GOT3 (cell line): ENCODE measurements at places on chromosomes 13 and 19.

GRCh38 chr13:98345107-98345935 lies 168.3 kb upstream of the RNF113B start:
- DNase-seq: no peak

GRCh38 chr19:7874076-7874896 lies at the start of gene PRR36:
PRR36 (minus strand) TSS chr19:7874390; CDS start chr19:7873689, 701 bp downstream.
- no peak for DNase-seq

GRCh38 chr13:101545521-101545920 lies 93.0 kb downstream of the ITGBL1 start:
- no peak for DNase-seq

GRCh38 chr19:28553764-28554163 lies 659.2 kb downstream of the UQCRFS1 start:
- no peak for DNase-seq

DNA sequence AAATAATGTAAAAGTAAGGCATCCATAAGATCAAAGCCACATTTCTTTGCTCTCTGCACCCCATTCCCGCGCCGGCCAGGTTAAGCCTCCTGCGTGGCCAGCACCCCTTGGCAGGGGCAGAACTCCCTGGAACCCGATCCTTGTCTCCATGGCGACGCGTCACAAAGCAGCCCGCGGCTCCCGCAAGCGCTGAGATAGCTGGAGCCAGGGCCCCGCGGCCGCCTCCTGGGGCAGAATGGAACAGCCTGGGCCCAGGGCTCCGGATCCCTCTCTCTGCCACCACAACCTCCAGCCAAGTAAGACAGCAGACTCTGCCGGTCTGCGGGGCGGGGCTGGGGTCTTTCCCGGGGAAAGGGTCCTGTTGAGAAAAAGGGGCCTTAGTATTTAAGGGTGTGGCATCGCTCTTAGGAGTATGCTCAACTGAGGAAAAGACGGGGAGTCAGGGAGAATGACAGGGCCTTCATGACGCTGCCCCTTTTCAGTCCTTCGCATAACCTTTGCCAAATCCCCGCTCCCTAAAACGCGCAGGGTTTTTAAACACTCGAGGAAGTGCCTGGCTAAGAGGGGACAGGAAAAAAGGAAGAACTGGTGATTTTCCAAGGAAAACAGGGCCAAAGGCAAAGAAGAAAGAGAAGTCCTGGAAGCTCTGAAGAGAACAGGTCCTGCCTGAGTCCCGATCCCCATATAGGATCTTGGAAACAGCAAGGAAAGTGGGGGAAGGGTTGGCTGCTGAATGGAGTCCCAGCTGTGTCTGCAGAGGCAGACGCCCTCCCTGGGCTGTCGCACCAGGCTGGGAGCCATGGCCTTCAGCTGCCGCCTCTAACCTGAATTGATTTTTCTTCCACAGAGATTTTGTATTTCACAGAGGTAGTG lies at the start of gene TEX26:
TSS of gene TEX26 (plus strand) at position 176 of the 873 bp plus-strand sequence. CDS start at position 236, 60 bp downstream.
- DNase-seq: no peak

- DNase-seq: no peak
These were observed 24.1 kb downstream of the SLC25A30 start for GRCh38 chr13:45393941-45394570.

GRCh38 chr19:2381148-2381820 lies 21.2 kb downstream of the TMPRSS9 start:
- no peak for DNase-seq

- no peak for DNase-seq
These were observed 2781.6 kb upstream of the PCDH20 start for GRCh38 chr13:64197232-64197631.

- no peak for DNase-seq
These were observed 2.2 kb downstream of the KBTBD6 start for GRCh38 chr13:41130356-41130755.

- DNase-seq: no peak
These were observed 4.3 kb downstream of the ERCC1 start for GRCh38 chr19:45419396-45419795.

GRCh38 chr13:67063036-67063435 lies 167.1 kb downstream of the PCDH9 start:
- DNase-seq: no peak

GRCh38 chr13:98978280-98978679 lies 416 bp upstream of the DOCK9 start:
- DNase-seq: no peak

GRCh38 chr13:42777467-42777866 lies 3.9 kb upstream of the FAM216B start:
- DNase-seq: no peak

DNA sequence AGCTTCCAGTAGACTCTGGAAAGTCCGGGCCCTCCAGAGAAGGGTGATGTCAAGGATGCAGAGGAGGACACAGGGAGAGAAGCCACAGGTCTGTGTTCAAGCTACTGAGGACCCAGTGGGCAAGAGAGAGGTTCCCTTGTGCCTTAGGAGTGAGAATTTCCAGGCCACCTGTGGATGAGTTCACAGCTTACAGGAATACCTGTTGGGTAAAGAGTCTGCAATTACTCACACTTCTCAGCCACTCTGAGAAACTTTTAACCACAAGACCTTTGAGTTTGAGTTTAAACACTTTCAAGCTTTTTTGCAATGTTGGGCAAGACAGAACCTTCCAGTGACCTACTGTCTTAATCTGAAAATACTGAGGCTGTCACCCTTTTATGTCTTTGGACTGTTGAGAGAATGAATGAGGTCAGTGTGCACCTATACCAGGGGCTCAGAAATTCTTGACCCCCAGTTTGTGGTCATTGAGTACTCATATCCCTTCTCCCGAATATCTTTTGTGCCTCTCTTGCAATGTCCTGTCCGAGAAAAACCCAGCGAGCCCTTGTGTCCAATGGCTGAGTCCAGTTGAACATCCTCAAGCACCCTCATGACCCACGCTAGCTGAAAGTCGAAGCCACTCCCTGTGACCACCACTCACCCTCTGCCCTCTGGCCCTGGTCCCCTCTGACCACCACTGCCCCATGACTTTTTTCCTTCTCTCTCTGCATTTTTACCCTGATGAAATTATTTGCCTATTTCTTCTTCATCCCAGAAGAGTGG lies 368.5 kb upstream of the ZNF507 start:
- DNase-seq: no peak

DNA sequence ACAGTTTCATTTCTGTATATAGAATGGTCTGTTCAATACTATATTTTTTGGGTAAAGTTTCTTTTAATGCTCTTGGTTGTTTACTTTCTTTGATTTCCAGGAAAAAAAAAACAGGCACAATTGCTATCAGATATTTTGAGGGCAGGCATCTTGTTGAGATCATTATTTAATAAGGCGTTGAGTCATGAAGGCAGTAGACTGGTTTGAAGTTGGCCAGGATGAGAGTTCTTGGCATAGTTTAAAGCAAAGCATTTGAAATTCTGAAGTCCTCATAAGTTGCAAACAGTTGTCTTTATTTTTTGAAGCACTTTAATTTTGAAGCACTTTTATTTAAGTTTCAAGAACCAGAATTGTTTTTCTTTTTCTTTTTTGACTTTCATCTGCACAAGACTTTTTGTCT lies 2.6 kb upstream of the ZNF175 start:
- DNase-seq: no peak

GRCh38 chr19:34274827-34275625 lies 20.7 kb downstream of the GARRE1 start:
- DNase-seq: no peak

GRCh38 chr13:61045251-61045650 lies 370.4 kb downstream of the PCDH20 start:
- no peak for DNase-seq

DNA sequence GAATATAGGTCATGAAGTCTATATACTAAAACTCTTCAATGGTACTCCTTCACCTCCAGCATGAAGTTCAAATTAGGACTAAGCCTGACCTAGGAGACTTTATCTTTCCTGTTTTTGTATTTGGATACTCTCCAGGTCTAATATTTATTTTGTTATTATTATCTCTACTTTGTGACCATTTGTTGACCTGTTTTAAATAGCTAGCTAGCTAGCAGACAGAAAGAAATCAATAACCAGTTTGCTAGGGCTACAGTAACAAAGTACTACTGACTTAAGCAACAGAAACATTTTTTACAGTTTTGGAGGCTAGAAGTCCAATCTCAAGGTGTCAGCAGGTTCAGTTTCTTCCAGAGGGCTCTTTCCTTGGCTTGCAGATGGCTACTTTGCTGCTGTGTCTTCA lies 15.1 kb upstream of the DACH1 start:
- no peak for DNase-seq

- DNase-seq: no peak
These were observed 598.0 kb downstream of the EFNB2 start for GRCh38 chr13:105937451-105937850.

GRCh38 chr13:30082391-30082790 lies 225.0 kb downstream of the KATNAL1 start:
- no peak for DNase-seq

DNA sequence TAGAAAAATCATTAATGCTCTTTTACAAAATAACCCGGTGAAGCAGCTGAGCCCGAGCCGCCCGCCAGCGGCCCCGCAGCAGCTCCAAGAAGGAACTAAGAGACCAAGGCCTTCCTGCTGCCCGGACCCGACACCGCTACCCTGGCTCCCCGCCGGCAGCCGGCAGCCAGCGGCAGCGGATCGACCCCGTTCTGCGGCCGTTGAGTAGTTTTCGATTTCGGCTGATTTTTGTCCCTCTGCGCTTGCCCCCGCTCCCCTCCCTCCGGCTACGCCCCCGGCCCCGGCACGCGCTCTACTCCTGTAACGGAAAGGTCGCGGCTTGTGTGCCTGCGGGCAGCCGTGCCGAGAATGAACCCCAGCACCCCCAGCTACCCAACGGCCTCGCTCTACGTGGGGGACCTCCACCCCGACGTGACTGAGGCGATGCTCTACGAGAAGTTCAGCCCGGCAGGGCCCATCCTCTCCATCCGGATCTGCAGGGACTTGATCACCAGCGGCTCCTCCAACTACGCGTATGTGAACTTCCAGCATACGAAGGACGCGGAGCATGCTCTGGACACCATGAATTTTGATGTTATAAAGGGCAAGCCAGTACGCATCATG lies at the start of gene PABPC3:
TSS of gene PABPC3 (plus strand) at position 286 of the 603 bp plus-strand sequence. CDS start at position 349, 63 bp downstream.
- no peak for DNase-seq

GRCh38 chr13:107447591-107447990 lies 767.7 kb downstream of the LIG4 start:
- no peak for DNase-seq

GRCh38 chr13:44951184-44951583 lies 38.1 kb downstream of the NUFIP1 start:
- no peak for DNase-seq

GRCh38 chr19:54156953-54157352 lies 2.6 kb downstream of the LENG1 start:
- DNase-seq: no peak

- no peak for DNase-seq
These were observed 1.5 kb downstream of the KCNN4 start for GRCh38 chr19:43779147-43779819.

DNA sequence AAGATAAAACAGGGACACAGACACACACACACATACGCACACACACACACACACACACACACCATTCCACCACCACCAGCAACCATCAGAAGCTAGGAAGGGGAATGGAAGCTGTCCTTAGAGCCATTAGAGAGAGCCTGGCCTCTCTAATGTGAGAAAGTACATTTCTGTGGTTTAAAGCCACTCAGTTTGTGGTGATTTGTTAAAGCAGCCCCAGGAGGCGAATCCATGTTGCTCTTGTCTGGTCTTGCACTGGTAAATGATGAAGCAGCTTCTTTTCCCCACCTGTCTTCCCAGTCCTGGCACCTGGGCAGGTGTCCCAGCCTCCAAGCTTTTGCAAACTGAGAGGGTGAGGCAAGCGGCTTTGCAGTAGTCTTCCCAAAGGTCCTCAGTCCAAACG lies 118.9 kb upstream of the KL start:
- no peak for DNase-seq

- DNase-seq: no peak
These were observed 10.0 kb upstream of the IGSF23 start for GRCh38 chr19:44603201-44603945.

DNA sequence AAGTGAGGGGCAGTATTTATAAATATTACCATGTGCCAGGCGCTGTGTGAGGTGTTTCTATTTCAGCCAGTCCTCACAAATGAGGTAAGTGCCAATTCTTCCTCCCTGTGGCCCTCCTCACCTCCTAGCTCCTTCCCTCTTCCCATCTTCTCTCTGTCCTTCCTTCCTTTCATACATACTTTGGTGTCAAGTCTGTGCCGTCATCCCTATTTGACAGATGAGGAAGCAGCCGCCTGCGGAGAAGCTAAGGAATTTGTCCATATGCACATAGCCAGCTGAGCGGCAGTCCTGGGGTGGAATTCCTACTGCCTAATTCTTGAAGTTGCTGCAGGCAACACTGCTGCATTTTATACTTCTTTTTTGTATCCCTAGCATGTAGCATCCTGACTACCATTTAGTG lies 150.8 kb downstream of the B3GLCT start:
- DNase-seq: no peak

DNA sequence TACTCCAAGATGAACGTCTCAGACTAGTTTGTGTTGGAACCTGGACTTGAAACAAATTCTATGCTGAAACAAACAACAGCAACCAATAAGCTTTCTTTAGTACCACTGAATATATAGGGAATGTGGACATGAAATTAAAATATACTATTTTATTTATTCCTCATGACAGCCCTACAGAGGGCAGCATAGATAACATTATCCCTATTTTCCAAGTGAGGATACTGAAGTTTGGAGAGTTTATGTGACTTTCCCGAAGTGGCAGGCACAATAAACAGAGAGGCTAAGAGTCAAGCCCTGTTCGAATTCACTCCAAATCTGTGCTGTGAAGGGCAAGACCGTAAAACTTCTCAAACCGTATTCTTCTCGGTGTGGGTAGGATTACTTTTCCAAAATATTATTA lies 509.9 kb upstream of the GPC6 start:
- no peak for DNase-seq

DNA sequence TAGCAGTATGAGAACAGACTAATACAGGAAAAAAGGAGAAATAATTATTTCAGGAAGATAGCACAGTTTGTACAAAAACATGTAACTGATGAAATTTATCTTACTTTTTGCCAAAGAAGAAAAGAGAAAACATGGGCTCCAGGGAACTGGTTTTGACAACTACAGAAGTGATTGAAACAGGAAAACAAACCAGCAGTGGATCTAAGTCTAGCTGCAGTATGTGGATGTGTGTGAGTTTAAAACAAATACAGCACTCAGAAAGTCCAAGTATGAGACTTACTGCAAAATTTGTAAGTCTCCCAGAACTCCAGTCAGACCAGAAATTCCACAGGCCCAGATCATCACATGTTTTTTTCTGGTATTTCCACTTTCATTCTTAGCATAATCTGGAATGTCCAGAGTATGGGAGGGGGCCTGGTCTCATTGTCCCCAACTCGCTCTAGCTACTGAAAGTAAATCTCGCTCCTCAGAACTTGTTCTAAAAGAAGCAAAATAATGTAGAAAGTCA lies 259.5 kb downstream of the NHLRC3 start:
- no peak for DNase-seq

GRCh38 chr13:23771956-23772355 lies 117.2 kb downstream of the MIPEP start:
- no peak for DNase-seq
